ENCODE measurements at places on chromosomes 3 and 15.

- H3K4me3 ChIP-seq: no peak overlapping the region
- DNase-seq: peak; percentile 31
- H3K4me1 ChIP-seq: no peaks in the 10 kb centered on the region
These were observed 10.0 kb downstream of the CCDC13 start for GRCh38 chr3:42763021-42763420.

- no peaks in the 10 kb centered on the region for H3K27me3 ChIP-seq
- no peaks in the 10 kb centered on the region for H3K36me3 ChIP-seq
- H3K4me3 ChIP-seq: no peak overlapping the region
- H3K4me1 ChIP-seq: peaks cover 7% of the 10 kb centered on the region
- no peak overlapping the region for H3K27ac ChIP-seq
These were observed 1084.1 kb downstream of the FHIT start for GRCh38 chr3:60167186-60167585.

- H3K27ac ChIP-seq: no peak overlapping the region
- DNase-seq: no peak
- H3K27me3 ChIP-seq: no peaks in the 10 kb centered on the region
These were observed 636.2 kb downstream of the NAALADL2 start for GRCh38 chr3:175495331-175495730.

DNA sequence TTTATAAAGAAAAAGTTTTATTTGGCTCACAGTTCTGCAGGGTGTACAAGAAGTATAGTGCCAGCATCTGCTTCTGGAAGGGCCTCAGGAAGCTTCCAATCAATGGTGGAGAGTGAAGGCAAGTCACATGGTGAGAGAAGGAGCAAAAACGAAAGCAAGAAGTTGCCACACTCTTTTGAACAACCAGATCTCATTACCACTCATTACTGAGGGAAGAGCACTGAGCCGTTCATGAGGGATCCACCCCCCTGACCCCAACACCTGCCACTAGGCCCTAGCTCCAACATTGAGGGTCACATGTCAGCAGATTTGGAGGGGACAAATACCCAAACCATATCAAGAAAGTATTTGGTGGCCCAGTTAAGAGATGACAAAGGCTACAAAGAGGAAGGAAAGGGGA lies 239.3 kb upstream of the UBE2E1 start:
- no peak overlapping the region for H3K4me3 ChIP-seq
- H3K4me1 ChIP-seq: no peaks in the 10 kb centered on the region
- DNase-seq: no peak
- H3K36me3 ChIP-seq: no peaks in the 10 kb centered on the region
- no peak overlapping the region for H3K27ac ChIP-seq

DNA sequence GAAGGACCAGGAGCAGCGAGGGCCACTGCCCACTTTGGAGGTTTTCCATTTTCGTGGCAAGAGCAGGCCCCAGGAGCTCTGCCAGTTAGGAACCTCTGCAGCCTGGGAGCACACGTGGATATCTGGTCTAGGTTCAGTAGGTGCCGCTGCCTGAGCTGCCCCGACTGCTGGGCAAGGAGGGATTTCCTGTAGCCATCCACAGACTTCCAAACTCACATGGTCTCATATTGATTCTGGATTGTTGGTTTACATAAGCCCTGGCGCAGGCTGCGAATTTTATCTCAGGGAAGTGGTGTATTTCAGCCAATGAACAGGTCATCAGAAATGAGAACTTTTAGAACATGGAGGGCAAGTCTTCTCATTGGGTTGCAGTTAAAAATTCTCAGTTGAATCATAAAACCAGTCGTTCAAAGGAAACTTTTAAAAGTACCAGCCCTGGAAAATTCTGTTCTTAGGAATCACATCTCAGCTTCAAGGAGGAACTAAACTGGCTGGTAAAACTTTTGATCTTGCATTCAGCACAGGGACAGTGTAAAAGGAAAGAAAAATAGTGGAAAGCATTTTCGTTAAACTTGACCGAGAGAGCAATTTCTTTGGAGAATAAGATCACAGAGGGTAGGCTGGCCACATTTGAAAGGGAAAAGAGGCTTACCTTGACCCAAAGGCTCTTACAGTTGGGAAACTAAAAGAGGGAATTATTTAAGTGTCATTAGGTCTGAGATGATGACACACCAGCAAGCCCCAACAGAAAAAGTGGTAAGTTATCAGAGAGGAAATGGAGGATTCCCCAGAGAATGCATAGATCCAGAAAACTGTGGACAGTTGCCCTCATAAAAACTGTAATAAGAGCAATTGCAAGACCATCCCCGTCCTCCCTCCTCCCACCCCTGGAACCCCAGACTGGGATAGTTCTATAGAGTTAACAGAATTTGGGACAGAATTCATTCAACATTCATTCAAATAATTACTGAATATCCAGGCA lies 6.4 kb upstream of the RTP3 start:
- no peak overlapping the region for H3K4me3 ChIP-seq
- H3K36me3 ChIP-seq: no peaks in the 10 kb centered on the region
- peaks cover 11% of the 10 kb centered on the region for H3K27me3 ChIP-seq
- DNase-seq: no peak

GRCh38 chr15:63312286-63312685 lies 34.9 kb downstream of the APH1B start:
- peaks cover 15% of the 10 kb centered on the region for H3K4me1 ChIP-seq
- H3K36me3 ChIP-seq: peaks cover 2% of the 10 kb centered on the region
- no peak overlapping the region for H3K4me3 ChIP-seq
- no peak overlapping the region for H3K27ac ChIP-seq

- H3K4me1 ChIP-seq: no peaks in the 10 kb centered on the region
- H3K27ac ChIP-seq: no peak overlapping the region
- peaks cover 29% of the 10 kb centered on the region for H3K36me3 ChIP-seq
- H3K27me3 ChIP-seq: no peaks in the 10 kb centered on the region
These were observed 21.5 kb downstream of the SRPRB start for GRCh38 chr3:133827136-133827535.

- no peak overlapping the region for H3K27ac ChIP-seq
- no peaks in the 10 kb centered on the region for H3K4me1 ChIP-seq
- H3K4me3 ChIP-seq: no peak overlapping the region
These were observed 44.5 kb upstream of the MCTP2 start for GRCh38 chr15:94186770-94187331.

DNA sequence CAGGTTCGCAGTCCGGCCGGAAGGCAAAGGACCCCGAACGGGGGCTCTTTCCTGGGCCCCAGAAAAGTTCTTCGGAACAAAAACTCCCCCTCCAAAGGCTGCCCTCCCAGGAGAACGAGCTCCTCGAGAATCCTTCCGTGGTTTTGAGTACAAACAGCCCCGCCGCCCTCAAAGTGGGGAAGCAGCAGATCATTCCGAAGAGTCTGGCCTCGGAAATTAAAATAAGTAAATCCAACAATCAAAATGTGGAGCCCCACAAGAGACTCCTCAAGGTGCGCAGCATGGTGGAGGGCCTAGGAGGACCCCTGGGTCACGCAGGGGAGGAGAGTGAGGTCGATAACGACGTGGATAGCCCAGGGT lies 1.3 kb downstream of the ARHGEF26 start:
- H3K36me3 ChIP-seq: no peaks in the 10 kb centered on the region
- peak overlapping the region; percentile 88 for H3K4me3 ChIP-seq
- no peak for DNase-seq
- peaks cover 35% of the 10 kb centered on the region for H3K4me1 ChIP-seq
- H3K27me3 ChIP-seq: peaks cover 12% of the 10 kb centered on the region

GRCh38 chr3:64160000-64160695 lies 65.1 kb downstream of the PRICKLE2 start:
- DNase-seq: no peak
- H3K27me3 ChIP-seq: no peaks in the 10 kb centered on the region
- H3K4me3 ChIP-seq: no peak overlapping the region
- peaks cover 52% of the 10 kb centered on the region for H3K4me1 ChIP-seq
- no peak overlapping the region for H3K27ac ChIP-seq

DNA sequence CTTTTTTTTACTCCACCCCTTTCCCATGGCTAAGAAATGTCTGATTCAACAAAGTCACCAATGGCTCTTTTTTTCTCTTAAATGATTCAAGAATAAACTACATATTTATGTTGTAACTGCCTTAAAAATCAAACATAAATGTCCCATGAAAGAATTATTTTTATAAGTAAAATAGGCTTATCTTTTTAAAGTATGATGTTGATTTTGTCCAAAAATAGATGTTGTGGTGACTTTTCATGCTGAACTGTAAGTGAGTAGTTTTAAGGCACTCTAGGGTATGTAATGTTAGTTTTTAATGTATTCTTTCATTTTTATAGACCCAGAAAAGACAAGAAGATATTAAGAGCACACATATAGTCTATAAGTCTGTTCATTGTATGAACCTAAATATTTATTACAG lies 594.9 kb downstream of the NLGN1 start:
- no peak overlapping the region for H3K4me3 ChIP-seq
- no peaks in the 10 kb centered on the region for H3K36me3 ChIP-seq
- H3K27me3 ChIP-seq: no peaks in the 10 kb centered on the region
- H3K4me1 ChIP-seq: peaks cover 5% of the 10 kb centered on the region
- no peak overlapping the region for H3K27ac ChIP-seq

DNA sequence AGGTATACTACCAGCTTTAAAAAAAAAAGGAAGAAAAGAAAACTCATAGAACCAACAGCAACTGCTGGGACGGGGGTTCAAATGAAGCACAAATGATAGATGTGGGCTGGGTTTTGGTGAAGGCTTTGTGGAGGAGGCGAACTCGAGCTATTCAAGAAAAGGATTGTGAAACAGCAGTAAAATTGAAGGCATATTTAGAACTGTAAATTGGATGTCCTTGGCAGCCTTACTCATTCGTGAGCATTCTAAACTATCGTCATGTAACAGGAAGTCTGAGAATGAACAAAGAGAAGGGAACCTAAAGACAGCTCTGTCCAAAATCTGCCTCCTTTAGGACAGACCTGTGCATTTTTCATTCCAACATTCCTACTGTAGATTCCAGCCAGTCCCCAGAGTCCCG lies 97.8 kb downstream of the LARS2 start:
- peaks cover 54% of the 10 kb centered on the region for H3K36me3 ChIP-seq
- no peaks in the 10 kb centered on the region for H3K27me3 ChIP-seq
- H3K4me3 ChIP-seq: no peak overlapping the region
- no peak for DNase-seq
- H3K27ac ChIP-seq: no peak overlapping the region

DNA sequence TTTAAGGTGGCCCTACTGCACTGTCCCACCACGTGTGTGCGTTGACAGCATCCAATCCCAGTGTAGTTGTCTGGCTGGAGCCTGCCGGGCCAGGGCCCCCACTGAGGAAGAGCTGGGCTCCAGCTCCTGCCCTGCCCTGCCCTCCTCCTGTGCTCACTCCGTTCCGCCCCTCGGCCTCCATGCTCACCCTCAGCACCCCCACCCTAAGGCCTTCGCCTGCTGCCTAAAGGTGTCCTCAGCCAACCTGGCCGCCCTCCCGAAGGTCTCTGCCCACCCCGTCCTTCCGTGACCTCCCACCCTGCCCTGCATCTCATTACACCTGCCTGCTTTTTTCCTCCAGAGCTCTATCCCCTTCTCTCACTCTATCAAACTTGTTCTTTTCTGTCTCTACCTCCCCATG lies 118.0 kb downstream of the TPRA1 start:
- peaks cover 29% of the 10 kb centered on the region for H3K27me3 ChIP-seq
- H3K36me3 ChIP-seq: no peaks in the 10 kb centered on the region
- no peak for DNase-seq
- H3K4me3 ChIP-seq: no peak overlapping the region
- H3K4me1 ChIP-seq: peaks cover 2% of the 10 kb centered on the region

- H3K4me3 ChIP-seq: no peak overlapping the region
- no peaks in the 10 kb centered on the region for H3K4me1 ChIP-seq
These were observed 23.9 kb upstream of the CTXND1 start for GRCh38 chr15:80275961-80276360.

DNA sequence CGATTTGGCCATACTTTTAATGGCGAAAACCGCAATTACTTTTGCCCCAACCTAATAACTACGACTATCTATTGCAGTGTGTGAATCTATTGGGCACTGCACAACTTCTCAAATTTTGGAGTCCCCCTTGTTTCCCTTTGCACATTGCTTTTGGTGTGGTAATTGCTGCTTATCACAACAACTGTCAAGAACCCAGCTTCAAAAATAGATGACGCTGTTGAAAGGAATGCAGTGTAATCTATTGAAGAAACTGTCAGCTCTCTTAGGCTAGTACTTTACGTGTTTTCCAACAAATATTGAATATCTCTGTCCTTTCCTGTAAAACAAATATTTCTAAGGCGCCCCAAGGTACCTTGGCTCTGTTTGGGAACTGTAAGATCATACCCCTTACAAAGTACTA lies 222.8 kb upstream of the UBE2E2 start:
- no peak overlapping the region for H3K27ac ChIP-seq
- peaks cover 25% of the 10 kb centered on the region for H3K4me1 ChIP-seq
- no peaks in the 10 kb centered on the region for H3K36me3 ChIP-seq
- DNase-seq: no peak
- H3K4me3 ChIP-seq: no peak overlapping the region

DNA sequence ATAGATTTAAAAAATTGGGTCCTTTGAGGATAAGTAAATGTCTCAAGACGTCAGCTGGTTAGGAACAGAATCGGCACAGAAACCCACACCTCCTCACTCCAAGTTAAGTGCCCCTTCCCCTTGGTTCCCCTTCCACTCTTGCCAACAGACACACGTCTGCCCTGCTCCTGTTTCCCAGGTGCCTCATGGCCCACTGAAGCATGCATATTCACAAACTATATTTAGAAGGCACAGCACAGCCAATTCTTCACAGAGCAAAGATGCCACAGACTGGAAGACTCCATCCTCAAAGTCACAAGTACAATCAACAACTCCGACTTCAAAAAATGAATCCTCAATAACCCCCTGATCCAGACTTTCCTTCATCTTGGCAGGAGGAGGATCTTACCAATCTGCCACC lies 295.4 kb upstream of the NR2F2 start:
- H3K27ac ChIP-seq: peak overlapping the region; percentile 88
- H3K27me3 ChIP-seq: no peaks in the 10 kb centered on the region
- H3K4me3 ChIP-seq: no peak overlapping the region
- peaks cover 56% of the 10 kb centered on the region for H3K4me1 ChIP-seq
- no peak for DNase-seq

- H3K36me3 ChIP-seq: no peaks in the 10 kb centered on the region
- H3K4me1 ChIP-seq: peaks cover 28% of the 10 kb centered on the region
- DNase-seq: no peak
- H3K27me3 ChIP-seq: no peaks in the 10 kb centered on the region
- no peak overlapping the region for H3K4me3 ChIP-seq
These were observed 1072.6 kb downstream of the ROBO2 start for GRCh38 chr3:78112291-78113010.

- H3K4me1 ChIP-seq: peaks cover 24% of the 10 kb centered on the region
- H3K27me3 ChIP-seq: no peaks in the 10 kb centered on the region
- no peak overlapping the region for H3K4me3 ChIP-seq
- H3K36me3 ChIP-seq: no peaks in the 10 kb centered on the region
- H3K27ac ChIP-seq: no peak overlapping the region
- no peak for DNase-seq
These were observed 139.4 kb upstream of the PFN2 start for GRCh38 chr3:150110097-150110496.

- H3K36me3 ChIP-seq: no peaks in the 10 kb centered on the region
- H3K27me3 ChIP-seq: peaks cover 10% of the 10 kb centered on the region
- peaks cover 5% of the 10 kb centered on the region for H3K4me1 ChIP-seq
- DNase-seq: no peak
- no peak overlapping the region for H3K27ac ChIP-seq
- no peak overlapping the region for H3K4me3 ChIP-seq
These were observed 13.0 kb downstream of the EFCC1 start for GRCh38 chr3:129014148-129014547.

- no peaks in the 10 kb centered on the region for H3K4me1 ChIP-seq
- no peak overlapping the region for H3K4me3 ChIP-seq
- H3K27me3 ChIP-seq: no peaks in the 10 kb centered on the region
These were observed 70.5 kb upstream of the XCR1 start for GRCh38 chr3:46097691-46098241.

- no peaks in the 10 kb centered on the region for H3K27me3 ChIP-seq
- H3K27ac ChIP-seq: no peak overlapping the region
- no peak overlapping the region for H3K4me3 ChIP-seq
These were observed 218.2 kb downstream of the DPH6 start for GRCh38 chr15:35327789-35328188.

- DNase-seq: no peak
- no peaks in the 10 kb centered on the region for H3K27me3 ChIP-seq
- H3K4me3 ChIP-seq: no peak overlapping the region
These were observed 33.2 kb downstream of the HDAC11 start for GRCh38 chr3:13513051-13513912.
